CD4-positive, alpha-beta T cell treated with Interleukin-17A for 4 hours (primary cell): ENCODE measurements at places on chromosomes 2 and 18.

DNA sequence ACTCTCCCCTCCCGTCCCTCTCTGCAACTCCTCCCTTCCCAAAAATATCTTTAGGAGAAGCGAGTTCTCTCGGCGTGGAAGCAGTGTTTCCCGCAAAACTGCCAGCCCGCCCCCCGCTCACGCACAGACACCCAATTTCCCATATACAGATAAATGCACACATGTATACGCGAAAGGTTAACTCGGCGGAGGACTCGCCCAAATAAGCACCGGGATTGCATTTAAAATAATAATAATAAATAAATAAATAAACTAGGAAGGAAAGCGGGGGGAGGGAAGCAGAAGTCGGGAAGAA, 70.0 kb upstream of the PSMD14 start:
- no peak for DNase-seq

- no peak for DNase-seq
These were observed 356.6 kb downstream of the SPAG16 start for GRCh38 chr2:213640738-213641425.

- DNase-seq: no peak
These were observed 184.6 kb upstream of the ERBB4 start for GRCh38 chr2:212723226-212723625.

GRCh38 chr2:16134436-16135165, 194.3 kb downstream of the MYCN start:
- DNase-seq: no peak

DNA sequence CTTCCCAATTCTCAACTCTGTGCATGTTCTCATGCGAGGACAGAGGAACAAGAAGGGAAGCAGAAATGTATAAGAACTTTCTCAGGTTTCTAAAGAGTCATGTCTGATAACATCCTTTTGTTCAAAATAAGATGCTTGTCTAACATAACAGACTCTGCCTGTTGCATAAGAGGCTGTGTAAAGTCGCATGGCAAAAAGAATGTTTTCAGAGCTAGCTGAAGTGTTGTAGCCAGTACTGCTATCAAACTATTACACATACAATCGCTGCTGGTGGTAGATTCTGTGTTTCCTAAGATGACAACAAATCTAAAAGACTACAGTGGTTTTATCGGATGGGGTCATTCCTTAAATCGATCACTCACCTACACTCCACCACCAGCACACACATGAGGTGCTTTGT, 487.5 kb downstream of the IRS1 start:
- DNase-seq: no peak

- no peak for DNase-seq
These were observed 145.2 kb upstream of the SYT4 start for GRCh38 chr18:43422518-43422917.

DNA sequence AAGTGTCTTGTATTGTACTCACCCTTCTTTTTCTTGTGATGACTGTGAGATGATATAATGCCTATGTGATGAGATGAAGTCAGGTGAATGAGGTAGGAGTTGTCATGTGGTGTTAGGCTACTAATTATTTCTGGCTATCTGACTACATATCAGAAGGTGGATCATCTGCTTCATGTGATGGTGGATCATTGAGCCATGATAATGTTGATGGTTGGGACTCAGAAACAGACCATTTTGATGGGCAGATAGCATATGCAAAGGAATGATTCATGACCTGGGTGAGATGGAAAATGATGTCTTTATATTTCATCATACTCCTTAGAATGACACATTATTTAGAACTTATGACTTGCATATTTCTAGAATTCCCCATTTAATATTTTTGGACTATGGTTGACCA, 19.5 kb downstream of the ANKRD30B start:
- DNase-seq: no peak

DNA sequence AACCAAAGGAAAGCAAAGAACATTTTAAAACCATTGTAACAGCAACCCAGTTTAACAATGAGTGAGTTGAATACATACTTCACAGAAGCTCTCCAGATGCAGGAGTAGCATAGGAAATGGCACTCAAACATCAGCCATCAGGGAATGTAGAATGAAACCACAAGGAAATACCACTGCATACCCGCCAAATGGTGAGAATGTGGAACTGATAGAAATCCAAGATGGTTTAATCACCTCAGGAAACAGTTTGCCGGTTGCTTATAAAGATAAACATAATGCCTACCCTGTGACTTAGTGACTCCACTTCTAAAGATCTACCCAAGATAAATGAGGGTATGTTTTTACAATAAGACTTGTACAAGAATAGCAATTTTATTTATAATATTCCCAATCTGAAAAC, 132.0 kb downstream of the GALNT1 start:
- DNase-seq: no peak

DNA sequence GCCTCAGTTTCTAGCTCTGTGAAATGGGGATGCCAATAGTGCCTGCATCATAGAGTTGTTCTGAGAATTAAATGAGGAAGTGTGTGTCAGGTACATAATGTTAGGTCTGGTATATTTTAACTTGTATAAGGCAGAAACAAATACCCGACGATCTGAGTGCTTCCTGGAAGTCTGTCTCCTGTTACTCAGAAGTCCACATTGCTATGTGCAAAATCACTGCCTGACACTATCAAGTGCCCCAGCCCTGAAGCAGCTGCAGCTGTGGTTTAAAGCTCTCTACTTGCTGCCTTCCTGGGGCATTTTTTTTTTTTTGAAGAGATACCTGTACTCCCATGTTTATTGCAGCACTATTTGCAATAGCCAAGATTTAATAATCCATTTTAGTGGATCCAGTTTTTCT, 125.3 kb downstream of the SLC4A3 start:
- DNase-seq: no peak

GRCh38 chr18:56825321-56825720, 174.2 kb downstream of the WDR7 start:
- no peak for DNase-seq

DNA sequence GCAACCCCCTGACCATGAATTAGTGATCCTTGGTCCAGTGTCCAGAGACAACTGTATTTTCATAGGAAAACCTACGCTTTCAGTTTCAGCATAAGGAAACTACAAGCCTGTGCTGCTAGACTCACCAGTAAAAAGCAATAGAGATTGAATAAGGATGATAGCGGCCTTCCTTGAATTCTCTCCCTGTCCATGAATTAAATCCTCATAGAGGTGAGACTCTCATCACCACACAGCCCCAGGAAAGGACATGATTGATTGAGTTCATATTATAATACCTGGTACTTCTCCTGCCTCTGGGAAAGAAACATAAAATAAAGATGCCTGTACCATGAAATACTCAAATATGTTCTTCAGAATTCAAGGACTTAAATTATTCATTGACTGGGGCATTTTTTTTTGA, 146.3 kb upstream of the SPOPL start:
- no peak for DNase-seq

DNA sequence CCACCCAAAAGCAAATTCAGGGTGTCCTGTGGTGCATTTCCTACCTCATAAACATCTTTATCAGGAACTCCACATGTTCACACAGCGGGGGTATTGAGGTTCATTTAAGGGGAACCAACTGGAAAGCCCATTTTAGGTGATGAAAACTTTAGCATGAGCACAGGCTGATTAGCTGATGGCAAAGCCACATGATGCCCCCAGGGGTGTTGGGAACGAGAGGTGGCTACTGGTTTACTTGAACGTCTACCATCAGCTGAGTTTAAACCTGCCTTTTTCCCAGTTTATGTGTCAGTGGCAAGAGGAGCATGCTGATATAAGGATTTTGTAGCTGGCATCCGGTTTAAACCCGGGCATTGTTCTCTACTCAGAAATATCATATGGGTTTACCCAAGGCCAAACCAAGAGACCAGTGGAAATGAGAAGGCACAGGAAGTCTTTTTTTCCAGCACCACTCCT, 54.5 kb upstream of the UPP2 start:
- no peak for DNase-seq

GRCh38 chr2:166516712-166517303, 22.8 kb upstream of the SCN7A start:
- DNase-seq: no peak

GRCh38 chr2:11556101-11556806, 22.4 kb downstream of the GREB1 start:
- DNase-seq: no peak

DNA sequence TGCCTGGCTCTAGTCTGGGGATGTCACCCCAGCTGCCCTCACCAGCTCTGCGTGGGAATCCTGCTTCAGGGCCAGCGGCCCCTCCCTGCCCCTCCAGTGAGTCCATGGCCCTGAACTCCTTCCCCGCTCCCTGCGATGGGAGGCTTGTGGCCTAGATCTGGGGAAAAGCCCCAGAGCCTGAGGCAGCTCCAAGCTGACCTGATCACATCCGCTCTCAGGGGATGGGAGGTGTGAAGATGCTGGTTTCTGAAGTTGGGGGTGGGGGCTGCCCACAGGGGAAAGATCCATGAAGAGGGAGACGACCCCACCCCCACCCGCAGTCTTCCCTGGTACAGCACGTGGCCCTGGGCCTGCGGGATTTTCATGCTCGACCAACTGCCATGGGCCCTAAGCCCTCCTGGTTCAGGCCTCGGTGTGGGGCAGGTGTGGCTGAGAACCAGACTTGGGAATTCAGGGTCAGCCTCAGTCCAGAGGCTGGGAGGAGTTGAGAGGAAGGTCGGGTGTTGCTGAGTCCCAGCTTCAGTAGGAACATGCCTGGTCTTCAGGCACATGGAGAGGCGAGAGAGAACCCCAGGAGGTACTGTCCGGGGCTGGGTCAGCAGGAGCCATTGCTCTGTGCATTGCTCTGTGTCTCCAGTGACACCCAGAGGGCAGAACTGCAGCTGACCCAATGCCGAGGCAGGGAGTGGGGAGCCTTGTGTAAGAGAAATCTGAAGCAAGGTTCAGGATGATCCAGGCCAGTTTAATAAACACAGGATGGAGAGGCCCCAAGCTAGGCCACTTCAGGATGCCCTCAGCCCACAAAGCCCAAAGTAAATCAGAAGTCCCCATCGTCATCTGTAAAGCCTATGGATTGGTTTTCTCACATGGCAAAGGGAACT, 115.1 kb downstream of the CAPN13 start:
- DNase-seq: no peak
